ENCODE measurements at places on chromosomes 12 and 14.

GRCh38 chr14:24291446-24292117 lies 8.0 kb downstream of the DHRS1 start:
- no peak for DNase-seq

GRCh38 chr14:71212093-71212492 lies 304.8 kb downstream of the PCNX1 start:
- no peak for DNase-seq

- no peak for DNase-seq
Measured at GRCh38 chr12:91732086-91732485, 413.6 kb downstream of the BTG1 start.

GRCh38 chr12:50918584-50919316 lies 33.6 kb upstream of the HIGD1C start:
- no peak for DNase-seq

DNA sequence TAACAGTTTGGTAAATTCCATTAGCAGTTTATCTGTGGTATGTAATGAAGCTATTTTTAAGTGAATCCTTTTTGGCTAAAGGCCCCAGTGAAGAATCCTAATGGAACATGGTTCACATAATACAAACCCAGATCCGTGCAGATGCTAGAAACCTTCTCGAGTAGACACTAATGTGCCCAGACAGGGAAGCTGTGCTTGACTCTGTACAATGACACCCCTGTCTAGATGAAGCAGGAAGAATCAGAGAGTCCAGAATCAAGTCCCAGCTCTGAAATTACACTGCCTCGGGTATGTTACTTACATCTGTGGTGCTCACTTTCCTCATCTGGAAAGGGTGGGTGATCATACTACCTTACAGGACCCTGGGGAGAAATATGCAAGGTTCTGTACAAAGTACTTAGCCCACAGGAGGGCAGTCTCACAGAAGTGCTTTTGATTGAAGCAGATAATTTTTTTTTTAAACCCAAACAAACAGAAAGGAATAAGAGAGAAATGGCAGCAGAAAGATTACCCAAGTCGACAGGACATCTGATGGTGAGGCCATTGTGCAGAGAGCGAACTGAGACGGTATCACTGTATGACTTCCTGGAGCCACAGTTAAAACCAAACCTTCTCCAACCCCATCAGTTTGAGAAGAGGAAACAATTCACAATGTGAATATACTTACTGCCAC lies 8.5 kb downstream of the CRACR2A start:
- no peak for DNase-seq

DNA sequence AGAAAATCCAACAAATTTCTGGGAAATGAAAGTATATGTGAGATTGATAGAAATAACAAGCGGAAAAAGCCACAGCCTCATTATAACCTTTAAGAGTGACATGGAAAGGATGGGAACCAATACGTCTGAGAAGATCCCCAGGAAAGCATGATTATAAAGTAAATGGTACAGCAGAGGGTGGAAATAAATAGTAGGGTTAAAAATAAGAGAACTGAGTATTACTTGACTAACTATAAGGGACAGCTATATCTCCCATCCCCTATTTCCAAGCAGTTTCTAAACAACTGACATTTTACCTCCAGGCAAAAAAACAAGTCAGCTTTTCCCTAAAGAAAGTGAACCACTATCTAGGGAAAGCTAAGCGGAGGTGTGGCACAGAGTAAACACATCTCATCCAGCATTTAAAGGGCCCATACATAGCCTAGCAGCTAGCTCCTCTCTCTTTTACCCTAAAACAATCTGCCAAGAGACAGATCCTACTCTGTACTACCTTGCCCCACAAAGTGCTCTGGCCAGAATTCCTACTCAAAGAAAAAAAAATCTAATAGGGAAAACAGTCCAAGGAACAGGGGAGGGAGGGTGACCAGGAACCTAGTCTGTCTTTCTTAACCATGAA lies 11.2 kb downstream of the OSBPL8 start:
- no peak for DNase-seq

GRCh38 chr14:90632451-90632850 lies 183.8 kb downstream of the TTC7B start:
- no peak for DNase-seq
